ENCODE measurements at places on chromosomes 11 and 22. TPM values are rescaled to one million over a fixed set of nuclear protein-coding genes. Genes with fewer than 3 reads are reported as not detected.
A peak's percentile ranks its signal among the peaks of the same experiment; 100 is the strongest.

DNA sequence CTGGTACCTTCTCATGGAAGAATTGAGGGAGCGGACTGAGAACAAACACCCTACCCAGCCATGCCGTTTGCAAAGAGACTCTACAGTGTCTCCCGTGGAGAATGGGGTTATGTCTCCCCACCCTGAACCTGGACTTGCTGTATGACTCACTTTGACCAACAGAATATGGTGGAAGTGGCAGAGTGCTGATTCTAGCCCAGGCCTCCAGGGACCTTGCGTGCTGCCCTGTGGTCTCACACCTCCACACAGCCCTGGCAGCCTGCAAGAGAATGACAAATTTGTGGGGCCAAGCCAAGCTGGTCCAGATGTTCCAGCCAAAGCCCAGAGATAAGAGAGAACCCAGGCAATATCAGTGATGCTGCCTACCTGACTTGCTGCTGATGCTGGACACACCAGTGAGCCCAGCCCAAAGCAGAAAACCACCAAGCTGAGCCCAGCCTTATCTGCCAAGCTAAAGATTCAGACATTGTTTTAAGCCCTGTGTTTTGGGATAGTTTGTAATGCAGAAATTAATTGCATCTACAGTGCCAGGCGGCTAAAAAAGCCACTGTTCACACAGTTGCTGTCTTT, 8.1 kb upstream of the LINC01488 start:
- DNase-seq: no peak

- DNase-seq: no peak
These were observed 32.7 kb upstream of the TXNRD2 start for GRCh38 chr22:19974268-19974861.

- no peak for DNase-seq
These were observed 34.1 kb downstream of the PAMR1 start for GRCh38 chr11:35491231-35491871.

GRCh38 chr11:132028380-132029240, 658.2 kb downstream of the NTM start:
- DNase-seq: no peak

DNA sequence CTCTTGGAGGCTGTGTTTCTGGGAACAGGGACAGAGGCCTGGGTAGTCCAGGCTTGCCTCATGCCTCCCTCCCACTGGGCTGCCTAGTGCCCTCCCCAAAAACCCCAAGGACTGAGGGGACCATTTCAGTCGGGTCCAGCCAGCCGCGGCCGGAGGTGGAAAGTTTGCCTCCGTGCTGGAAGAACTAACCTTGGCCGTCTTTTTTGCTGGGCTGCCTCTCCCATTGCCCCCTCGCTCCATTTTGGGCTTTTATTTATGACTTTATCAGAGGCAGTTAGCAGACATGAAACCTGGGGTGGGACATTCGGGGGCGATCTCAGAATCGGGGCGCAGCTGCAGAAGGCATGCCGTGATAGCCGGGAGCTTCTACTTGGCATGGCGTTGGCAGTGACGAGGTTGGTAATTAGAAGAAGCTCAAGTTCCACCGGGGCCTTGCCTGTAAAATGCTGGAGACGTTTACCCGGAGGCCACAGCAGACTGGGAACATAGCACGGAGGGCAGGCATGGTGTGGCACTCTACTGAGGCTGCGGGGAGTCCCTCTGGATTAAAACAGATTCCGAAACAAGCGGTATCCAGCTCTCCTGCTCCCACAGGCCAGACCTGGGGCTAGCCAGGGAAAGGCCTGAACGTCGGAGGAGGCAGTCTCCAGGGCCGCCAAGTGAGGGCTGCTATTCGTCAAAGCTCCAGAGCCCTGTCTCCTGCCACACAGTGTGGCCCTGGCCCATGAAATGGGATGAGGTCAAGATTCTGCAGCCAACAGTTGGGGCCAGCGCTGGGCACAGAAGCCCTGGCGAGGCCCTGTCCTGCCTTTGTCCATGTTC, 76.4 kb upstream of the PPARA start:
- DNase-seq: peak; percentile 37

DNA sequence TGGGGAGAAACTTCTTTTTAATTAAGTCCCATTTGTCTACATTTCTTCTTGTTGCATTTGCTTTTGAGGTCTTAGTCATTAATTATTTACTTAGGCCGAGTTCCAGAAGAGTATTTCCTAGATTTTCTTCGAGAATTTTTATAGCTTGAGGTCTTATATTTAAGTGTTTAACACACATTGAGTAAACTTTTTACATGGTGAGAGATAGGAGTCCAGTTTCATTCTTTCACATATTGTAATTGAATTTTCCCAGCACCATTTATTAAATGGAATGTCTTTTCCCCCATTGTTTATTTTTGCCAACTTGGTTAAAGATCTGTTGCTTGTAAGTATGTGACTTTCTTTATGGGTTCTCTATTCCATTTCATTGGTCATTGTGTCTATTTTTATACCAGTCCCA, 1344.0 kb upstream of the RAG2 start:
- DNase-seq: no peak

- DNase-seq: peak; percentile 15
These were observed 14.2 kb downstream of the F2 start for GRCh38 chr11:46733234-46733633.

DNA sequence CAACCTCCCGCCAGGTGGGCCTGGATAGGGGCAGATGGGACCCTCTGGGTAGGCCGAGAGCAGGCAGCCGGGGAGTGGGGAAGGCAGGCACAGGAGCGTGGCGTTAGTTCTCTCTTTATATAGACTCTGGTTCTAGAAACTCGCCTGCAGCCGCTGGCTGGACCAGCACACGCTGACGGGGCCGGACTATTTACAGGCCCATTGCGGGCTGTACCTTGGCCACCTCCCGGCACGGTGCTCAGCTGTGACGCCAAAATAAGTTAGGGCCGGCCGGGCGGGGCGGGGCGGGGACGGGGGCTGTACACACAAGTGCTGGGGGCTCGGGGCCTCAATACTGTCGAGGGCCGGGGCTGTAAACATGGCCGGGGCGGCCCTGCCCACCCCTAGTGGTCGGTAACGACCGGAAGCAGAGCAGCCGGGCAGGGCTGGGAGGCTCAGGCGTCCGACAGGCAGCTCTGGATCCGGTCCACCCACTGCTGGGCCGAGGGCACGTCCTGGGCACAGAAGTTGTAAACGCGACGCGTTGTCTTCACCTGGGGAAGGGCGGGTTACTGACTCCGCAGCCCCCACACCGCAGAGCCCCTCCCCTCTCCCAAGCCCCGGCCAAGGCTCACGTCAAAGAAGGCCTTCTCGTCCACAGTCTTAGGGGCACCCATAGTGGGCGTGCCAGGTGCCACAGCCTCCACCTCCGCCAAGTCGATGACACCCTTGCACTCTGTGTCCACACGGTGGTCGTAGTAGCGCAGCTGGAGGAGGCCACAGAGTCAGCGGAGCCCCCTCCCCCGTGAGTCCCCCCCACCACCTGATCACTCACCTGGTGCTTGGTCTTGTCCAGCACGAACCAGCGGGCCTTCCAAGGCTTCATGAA, 27.9 kb downstream of the SBF1 start:
- no peak for DNase-seq

- DNase-seq: no peak
These were observed 113.4 kb downstream of the CASP12 start for GRCh38 chr11:104784684-104785460.

DNA sequence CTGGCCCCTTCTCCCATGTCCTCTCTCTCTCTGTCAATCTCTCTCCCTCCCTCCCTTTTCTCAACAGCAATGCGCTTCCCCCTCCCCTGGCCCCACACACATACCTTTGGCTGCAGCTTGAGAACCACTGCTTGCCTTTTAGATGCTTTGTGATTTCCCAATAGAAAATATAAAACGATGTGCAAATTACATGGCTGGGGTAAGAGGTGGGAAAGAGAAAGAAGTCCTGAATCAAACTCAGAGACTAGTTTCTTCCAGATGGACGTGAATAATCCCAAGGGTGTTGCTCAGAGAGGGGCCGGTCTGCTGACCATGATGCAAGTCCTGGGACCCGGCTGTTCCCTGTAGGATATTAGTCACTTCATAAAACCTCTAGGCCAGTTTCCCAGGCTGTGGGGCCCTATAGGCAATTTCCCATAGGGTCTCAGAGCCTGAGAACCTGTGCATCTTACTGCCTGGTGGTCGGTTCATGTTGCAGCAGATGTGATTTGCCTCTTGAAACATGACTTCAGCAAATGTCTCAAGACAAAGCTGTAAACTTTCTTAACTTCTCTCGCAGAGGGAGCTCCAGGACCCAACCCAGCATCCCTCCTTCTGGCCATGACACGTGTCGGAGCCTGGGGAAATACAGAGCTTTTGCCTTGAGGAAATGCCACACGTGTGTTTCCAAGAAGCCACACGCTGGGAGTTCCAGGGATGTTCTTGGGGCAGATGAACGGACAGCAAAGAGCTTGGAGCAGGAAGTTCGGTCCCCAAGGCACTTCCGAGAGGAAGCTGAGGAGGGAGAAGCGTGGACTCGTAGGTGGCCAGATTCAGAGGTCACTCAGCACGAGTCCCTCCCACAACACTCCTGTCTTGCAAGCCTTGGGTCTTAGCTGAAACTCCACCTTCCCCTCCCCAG, 34.5 kb upstream of the ETS1 start:
- no peak for DNase-seq

DNA sequence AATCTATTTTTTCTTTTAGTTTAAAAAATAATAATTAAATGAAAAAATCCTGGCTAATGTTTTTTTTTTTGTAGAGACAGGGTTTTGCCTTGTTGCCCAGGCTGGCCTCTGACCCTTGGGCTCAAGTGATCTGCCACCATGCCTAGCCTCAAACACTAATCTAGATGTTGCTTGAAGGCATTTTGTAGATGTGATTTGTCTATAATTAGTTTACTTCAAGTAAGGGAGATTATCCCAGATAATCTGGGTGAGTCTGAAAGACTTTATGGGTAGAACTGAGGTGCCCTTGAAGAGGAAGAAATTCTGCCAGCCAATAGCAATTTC, 38.6 kb upstream of the RBFOX2 start:
- DNase-seq: no peak

GRCh38 chr11:69094111-69094914, 45.6 kb downstream of the TPCN2 start:
- peak; percentile 35 for DNase-seq

- DNase-seq: no peak
These were observed 21.9 kb upstream of the MOB2 start for GRCh38 chr11:1508491-1508891.

DNA sequence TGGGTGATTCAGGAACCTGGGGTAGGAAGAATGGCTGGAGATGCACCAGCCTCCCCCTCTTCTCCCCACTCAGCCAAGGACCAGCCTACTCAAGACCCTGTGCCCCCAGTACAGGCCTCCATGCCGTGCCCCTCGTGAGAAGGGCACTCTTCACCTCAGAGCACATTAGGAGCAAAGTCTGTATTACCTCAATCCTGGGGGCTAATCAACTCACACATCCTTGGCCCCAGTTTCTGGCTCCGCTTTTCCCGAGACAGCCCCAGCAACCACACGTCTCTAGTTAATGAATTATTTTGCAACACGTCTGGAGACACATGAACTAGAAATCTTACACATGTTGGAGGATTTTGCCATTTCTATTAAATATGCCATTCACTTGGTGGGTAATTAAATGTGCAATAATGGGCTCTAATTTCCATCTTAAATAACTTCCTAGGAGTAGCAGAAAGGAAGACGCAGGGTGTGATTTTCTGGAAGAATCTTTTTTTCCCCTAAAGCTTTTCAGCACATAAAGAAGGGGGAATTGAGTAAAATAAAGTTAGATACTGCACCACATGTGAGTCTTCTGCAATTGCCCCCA, 63.0 kb downstream of the TMPRSS5 start:
- DNase-seq: no peak

DNA sequence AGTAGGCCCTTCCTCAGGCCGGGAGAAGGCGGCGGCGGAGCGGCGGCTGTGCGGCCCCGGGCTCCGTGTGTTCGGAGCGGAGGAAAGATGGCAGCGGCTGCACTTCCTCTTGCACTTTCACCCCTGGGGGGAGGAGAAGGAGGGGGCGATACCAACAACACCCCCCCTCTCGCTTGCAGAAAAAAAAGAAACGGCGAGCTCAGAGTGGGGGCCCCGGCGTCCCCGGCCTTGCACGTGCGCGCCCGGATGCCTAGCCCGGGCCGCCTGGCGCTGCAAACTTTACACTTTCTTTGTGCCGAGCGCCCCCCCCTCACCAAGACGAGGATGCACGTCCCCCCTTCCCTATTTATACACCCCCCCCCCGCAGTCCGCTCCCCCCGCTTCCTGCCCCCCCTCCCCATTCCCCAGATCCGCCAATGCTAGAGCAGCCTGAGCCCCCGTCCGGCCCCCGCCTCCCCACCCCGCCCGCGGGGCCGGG, at the start of gene PATZ1:
Gene PATZ1, minus strand, starts transcription at position 92 of the 478 bp plus-strand sequence. CDS start 744 bp downstream, outside the sequence.
- peak; percentile 75 for DNase-seq

GRCh38 chr11:68658097-68658496, 26.2 kb upstream of the GAL start:
- no peak for DNase-seq

DNA sequence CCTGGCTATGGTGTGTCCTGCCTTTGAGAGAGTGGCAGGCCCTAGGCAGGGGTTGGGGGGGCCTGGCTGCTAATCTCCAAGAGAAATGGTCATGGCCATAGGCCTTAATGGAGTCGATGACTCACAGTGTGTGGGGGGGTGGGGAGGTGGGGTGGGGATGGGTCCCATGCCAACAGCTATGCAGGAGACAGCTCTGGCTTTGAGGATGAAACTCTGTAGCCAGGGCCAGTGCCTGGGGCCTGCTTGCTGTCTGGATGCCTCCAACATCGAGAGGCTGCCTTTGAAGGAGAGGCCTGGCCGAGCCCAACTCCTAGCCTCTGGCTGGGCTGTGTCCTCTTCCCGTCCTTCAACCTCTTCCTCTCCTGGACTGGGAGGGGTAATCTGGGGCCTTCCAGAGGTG, 23.9 kb upstream of the TSPAN18 start:
- DNase-seq: no peak

GRCh38 chr11:69533296-69534165, 52.1 kb downstream of the LINC01488 start:
- DNase-seq: no peak

GRCh38 chr22:46058091-46058420, 81.1 kb upstream of the WNT7B start:
- DNase-seq: peak; percentile 30

DNA sequence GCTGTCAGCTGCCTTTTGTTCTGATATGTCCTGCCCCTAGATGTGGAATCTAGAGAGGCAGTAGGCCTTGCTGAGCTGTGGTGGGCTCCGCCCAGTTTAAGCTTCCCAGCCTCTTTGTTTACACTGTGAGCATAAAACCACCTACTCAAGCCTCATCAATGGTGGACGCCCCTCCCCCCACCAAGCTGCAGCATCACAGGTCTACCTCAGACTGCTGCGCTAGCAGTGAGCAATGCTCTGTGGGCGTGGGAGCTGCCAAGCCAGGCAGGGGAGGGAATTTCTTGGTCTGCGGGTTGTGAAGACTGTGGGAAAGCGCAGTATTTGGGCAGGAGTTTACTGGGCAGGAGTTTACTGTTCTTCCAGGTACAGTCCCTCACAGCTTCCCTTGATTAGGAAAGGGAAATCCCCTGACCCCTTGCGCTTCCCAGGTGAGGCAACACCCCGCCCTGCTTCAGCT, 98.5 kb downstream of the SMCO4 start:
- DNase-seq: no peak

GRCh38 chr22:46366801-46367706, 31.5 kb downstream of the TRMU start:
- DNase-seq: no peak

The C22orf42 gene
- not detected for total RNA-seq

The TECTA gene
- total RNA-seq: 0.23 TPM

The ATM gene
- total RNA-seq: 45.1 TPM

The NUDT22 gene
- 32.7 TPM for total RNA-seq

The SLCO2B1 gene
- total RNA-seq: 20.8 TPM

The KCNE3 gene
- total RNA-seq: 7.2 TPM

The MFNG gene
- 10.5 TPM for total RNA-seq

The SREBF2 gene
- 32.2 TPM for total RNA-seq

The AIFM3 gene
- total RNA-seq: 1.1 TPM

Data from pancreas (tissue), 10 donors.